Natural killer cell (primary cell): ENCODE measurements at places on chromosomes 12 and 14. TPM values are rescaled to one million over a fixed set of nuclear protein-coding genes. Genes with fewer than 3 reads are reported as not detected.

DNA sequence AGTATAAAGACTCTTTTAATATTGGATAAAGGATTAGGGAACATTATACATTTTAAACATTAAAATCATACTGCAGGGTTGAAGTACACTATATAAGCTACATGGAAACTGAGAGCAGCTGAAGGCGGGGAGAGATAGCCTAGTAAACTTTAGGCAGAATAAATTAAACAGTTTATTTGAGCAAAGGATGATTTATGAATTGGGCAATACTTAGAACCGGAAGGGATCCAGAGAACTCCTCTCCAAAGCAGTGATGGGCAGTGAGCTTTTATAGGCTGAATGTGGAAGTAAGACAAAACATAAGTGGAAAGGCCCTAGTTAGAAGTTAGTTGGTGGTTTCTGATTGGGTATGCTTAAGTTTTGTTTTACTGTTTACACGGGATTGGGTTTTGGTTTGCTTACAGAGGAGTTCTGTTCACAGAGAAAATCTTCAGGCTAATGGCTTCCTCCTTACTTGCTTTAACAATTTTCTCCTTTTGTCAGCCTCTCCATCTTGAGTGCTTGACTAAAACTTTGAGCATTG is 18.9 kb downstream of the LEMD3 start:
- peaks cover 9% of the 10 kb centered on the region for H3K4me1 ChIP-seq
- H3K4me3 ChIP-seq = no peak overlapping the region
- no peak for DNase-seq
- no peaks in the 10 kb centered on the region for H3K27me3 ChIP-seq

DNA sequence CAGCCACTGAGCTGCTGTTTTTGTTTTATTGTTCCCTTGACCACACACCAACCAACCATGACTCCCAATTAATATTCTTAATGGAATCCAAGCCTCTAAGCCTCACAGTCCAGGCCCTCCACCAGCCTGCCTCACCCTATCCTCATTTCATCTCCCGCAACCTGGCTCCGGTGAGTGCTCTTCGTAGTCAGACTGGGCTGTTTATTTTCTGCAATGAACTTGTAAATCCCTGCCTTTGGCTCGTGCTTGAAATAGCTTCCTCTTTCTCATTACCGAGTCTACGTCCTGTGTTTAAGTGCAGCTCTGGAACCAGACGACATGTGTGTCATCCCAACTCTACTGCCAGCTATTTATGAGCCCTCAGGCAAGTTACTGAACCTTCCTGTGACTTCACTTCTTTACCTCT is 12.4 kb upstream of the ETFBKMT start:
- no peak overlapping the region for H3K27ac ChIP-seq
- no peak overlapping the region for H3K4me3 ChIP-seq
- no peaks in the 10 kb centered on the region for H3K36me3 ChIP-seq
- H3K27me3 ChIP-seq = no peaks in the 10 kb centered on the region
- peaks cover 3% of the 10 kb centered on the region for H3K4me1 ChIP-seq

DNA sequence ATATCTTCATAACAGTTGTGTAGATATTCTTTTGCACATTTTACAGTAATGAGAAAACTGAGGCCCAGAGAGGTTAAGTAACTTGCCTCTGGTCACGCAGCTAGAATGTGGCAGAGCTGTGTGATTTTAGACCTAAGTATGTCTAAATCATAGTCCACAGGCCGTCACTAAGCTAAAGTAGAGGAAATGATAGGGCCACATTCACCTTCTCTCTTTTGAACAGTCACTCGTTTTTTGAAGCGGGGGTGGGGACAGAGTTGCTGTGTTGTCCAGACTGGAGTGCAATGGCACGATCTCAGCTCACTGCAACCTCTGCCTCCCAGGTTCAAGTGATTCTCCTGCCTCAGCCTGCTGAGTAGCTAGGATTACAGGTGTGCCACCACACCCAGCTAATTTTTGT is 68.5 kb downstream of the RASSF3 start:
- peaks cover 94% of the 10 kb centered on the region for H3K4me1 ChIP-seq

DNA sequence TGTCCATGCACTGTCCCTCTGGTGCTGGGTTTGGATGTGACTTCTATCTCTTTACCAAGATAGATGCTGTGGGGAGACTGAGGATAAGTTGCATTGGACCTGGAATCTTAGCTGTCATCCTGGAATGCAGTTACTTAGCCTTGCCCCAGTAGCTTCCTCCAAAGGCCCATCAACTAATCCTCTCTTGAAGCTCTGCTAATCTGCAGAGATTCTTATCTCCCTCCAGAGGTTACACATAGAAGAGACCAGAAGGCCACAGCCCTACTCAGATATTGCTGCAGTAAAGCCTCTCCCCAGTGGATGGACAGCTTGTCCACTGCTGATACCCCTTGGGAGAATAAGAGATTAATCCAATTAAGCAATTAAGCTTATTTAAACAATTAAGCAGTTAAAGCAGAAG is 867.2 kb downstream of the BCL11B start:
- no peak overlapping the region for H3K4me3 ChIP-seq
- H3K27me3 ChIP-seq = no peaks in the 10 kb centered on the region
- DNase-seq = no peak
- no peak overlapping the region for H3K27ac ChIP-seq

The KLHDC1 gene
- 7.0 TPM for total RNA-seq

The C3AR1 gene
- total RNA-seq = 13.0 TPM
